Hematopoietic multipotent progenitor cell treated with erythropoietin and hydrocortisone succinate and interleukin-3 and kit ligand, for 17 days (in vitro differentiated cells): ENCODE measurements at places on chromosomes 7 and 10.

- DNase-seq = no peak
Measured at GRCh38 chr7:27339478-27339877, 96.9 kb downstream of the EVX1 start.

GRCh38 chr10:108338146-108338545 is 1173.6 kb upstream of the SORCS1 start:
- no peak for DNase-seq

DNA sequence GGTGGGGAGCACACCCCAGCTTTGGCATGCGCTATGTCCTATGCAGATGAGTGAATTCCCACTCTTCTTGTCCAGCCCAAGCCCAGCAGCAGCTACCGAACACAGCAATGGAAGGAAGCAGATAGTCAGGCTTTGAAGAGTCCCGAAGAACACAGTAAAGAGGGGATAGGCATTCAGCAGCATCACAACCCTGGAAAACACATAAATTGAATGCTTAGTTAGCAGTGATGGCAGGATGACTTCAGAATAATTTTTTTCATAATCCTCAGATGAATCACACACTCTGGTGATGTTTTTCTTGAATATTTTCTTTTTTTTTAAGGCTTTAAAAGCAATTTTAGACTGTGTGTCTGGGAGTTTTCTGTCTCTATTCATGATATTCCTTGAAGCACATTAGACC is 95.8 kb downstream of the CFAP58 start:
- no peak for DNase-seq

DNA sequence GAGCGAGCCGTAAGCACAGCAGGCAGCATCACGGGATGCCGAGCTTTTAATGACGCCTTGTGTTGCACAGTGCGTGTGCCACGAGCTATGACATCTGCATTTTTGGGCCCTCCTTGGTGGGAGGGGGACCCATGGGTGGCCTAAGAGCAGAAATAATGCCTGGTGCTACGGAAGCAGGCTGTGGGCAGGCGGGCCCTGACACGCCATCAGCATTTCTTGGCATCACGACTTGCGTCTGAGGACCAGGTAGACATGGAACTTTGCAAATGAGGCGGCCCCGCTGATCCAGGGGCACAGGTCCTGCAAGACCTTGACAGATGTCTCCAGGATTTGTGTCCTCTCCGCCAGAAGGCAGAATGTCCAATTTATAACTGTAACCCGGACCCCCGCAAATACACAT is 117.8 kb upstream of the RNF32 start:
- DNase-seq = no peak

DNA sequence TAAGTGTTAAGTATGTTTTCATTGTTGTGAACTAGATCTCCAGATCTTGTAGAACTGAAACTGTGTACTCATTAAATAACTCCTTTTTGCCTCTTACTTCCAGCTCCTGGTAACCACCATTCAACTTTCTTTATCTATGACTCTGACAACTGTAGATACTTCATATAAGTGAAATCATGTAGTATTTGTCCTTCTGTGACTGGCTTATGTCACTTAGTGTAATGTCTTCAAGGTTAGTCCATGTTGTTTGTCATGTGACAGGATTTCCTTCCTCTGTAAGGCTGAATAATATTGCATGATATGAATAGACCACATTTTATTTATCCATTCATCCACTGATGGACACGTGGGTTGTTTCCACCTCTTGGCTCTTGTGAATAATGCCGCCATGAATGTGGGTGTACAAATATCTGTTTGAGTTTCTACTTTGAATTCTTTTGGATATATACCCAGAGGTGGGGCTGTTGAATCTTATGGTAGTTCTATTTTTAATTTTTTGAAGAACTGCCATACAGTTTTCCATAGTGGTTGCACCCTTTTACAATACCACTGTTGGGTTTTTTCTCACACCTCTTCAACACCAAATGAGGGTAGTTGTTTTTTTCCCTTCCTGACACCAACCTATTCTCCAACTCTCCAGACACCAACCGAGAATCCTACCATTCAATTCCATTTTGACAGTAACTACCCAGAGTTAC is 10.7 kb upstream of the FMC1 start:
- DNase-seq = no peak

DNA sequence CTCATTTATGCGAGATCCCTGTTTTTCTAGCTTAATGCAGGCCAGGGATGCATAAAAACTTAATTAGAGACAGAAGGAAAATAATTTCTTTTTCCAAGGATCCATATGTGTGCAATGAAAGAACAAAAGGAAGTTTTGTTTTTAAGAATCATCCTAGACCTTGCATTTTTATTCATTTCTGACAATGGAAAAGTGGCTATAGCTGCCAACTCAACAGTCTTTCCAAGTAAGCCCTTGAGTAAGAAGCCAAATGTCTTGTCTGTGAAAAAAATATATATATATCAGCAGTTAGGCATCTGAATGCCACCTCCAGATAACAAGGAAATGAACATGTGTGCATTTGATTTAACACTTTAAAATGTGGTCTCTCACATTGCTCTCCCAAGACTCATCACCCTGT is 1397.6 kb downstream of the GATA3 start:
- DNase-seq = no peak

- no peak for DNase-seq
Measured at GRCh38 chr10:3978174-3978573, 193.2 kb upstream of the KLF6 start.

DNA sequence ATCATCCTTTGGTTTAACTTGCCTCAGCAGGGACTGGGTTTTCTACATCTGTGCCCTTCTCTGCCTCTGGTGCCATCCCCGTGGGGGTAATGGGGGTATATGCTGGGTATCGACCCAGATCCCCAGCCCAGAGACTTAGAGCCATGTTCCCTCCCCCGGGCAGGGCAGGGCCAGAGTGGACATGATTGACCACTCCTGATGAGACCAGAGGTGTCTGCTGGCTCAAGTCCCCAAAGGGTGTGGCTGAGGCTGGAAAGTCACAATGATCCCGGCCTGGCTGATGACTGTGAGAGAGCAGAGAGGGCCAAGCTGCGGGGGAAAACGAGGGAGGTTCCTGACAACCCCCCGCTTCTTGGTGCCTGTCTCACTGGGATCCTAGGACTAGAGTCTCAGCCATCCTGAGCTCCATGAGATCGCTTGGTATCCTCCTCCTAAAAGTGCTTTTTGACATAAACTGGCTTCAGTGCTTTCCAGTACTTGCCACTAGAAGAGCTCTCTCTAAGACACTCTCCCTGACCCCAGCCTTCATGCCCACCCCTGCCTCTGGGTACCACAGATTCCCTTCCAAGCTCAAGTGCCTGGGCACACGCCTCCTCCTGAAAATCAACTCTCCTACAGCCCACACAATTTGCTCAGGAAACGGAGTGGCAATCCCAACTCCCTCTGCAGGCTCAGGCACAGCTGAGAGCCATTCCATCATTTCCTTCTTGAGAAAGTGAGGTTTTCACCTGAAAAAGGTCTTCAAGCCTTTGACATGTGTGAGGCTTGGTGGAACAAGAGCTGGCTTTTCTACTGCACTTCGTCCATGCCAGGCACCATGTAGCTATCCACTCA is 33.9 kb downstream of the DRGX start:
- DNase-seq = no peak
